ENCODE measurements at places on chromosomes 5 and 9.

DNA sequence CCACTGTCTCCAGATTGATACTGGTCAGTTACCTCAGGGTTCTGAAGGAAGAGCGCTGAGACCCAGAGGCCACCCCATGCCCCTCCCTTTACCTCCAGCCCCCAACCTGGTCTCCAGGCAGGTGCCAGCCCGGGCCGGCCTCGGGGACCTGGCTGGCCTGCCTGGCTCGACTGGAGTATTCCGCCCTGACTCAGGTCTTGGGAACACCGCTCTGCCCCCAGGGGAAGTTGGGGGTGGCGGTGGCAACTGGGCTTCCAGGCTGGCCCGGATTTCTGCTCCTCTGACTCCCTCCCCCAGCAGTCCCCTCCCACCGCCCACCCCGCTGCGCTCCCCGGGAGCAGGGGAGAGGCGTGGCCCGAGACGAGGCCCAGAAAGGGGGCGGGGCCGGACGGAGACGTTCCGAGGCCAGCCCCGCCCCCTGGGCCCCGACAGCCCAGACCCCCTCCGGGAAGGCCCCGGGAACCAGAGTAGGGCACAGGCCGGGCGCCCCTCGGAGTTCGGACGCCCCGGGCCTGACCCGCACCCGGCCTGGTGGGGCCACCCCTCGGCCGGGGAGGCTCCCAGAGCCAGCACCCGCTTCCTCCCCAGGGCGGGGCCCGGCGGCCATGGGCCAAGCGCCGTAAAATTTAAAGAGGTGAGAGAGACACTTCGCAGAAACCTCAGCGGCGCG lies 82.5 kb upstream of the ZBTB43 start:
- DNase-seq, result peak; percentile 83

DNA sequence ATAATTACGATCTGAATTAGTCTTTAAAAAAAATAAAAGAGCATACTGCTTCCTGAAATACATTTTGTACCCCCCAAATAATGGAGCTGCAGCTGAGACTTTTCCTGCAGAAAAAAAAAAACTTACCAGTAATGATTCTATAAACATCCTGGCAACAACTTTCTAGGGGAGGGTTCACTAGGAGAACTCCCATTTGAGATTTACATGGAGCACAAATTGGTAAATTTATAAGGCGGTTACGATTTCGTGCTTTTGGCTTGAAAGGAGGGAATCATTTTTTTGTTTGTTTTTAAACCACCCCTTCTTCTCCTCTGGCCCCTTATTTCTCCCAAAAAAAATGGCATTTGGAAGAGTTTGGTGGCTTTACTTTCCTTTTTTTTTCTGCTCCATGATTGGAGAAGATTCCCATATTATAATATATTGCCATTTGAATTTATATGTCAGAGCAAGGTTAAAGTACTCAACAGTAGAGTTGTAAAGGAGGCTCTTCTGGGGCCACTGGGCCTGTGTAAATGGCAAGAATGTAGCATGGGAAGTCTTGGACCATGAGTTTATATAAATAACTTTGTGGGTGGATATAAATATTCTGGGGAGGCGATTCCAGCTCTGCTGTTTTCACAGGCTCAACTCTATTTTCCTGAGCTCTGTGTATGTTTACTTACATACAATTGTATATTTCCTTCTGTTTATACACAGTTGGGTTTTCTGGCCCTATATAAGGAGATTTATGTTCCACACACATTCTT lies 159.9 kb downstream of the CSNK1G3 start:
- no peak for DNase-seq

DNA sequence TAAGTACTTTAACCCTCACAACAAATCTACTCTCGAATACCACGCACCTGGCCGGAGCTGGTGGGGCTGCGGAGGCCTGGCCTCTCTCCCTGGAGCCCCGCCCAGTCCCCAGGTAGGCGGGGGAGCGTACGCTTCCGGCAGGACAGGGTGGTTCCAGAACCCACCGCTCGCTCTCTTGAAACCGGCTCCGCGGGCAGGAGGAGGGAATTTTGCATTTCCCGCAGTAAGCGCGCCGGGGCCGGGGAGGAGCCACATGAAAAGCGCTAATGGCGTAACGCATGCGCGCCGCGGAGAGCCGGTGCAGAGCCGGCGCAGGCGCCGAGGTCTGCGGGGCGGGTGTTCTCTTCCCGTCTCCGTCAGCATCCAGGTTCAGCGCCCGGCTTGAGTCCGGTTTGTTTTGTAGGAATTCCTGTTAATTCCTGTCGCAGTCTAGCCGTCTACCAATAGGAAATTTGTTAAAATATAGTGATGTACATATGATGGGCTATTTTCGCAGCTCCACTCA lies 20.8 kb downstream of the CAVIN4 start:
- peak; percentile 94 for DNase-seq

DNA sequence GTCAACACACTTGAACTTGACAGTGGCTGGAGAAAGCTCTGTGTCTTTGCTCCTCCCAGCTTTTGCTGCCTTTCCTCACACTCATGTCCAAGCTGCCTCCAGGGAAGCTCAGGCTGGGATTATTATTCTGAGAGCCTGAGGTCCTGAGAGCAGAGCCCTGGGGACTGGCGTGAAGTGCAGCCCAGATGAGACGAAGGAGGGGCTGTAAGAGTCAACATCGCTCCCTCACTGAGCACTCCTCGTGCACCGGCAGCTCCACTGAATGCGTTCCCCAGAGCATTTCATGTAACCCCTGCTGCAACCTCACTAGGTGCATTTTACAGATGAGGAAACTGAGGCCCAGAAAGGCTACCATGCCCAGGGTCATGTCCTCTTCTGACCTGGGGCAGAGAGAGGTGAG lies 63.5 kb upstream of the PHYKPL start:
- DNase-seq, result peak; percentile 35

- DNase-seq, result no peak
Measured at GRCh38 chr5:167944121-167944852, 347.2 kb upstream of the WWC1 start.

DNA sequence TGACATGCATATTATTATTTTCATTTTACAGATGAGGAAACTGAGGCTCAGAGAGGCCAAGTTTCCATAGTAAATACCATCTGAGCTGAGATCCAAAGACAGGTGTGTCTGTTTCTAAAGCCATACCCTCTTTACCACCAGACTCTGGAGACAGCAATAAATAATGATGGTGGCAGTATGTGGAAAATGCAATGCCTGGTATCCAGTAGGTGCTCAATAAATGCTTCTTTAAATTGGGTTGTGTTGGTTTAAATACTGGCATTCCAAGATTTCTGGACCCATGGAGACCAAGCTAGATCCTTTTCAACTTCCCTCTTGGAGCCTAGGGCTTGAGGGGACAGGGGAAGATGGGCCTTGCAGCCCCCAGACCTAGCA lies 221.3 kb upstream of the MSX2 start:
- DNase-seq, result no peak
